ENCODE measurements at places on chromosomes 4 and X.

GRCh38 chr4:2691952-2692435 is 64.1 kb downstream of the TNIP2 start:
- DNase-seq = no peak

- DNase-seq = no peak
These were observed 261.8 kb downstream of the CAMK2D start for GRCh38 chr4:113499696-113500095.

GRCh38 chrX:50204364-50204899 is at the start of gene CCNB3:
TSS of gene CCNB3 (plus strand) at chrX:50204765. CDS start at chrX:50285164, 80,399 bp downstream.
- DNase-seq = peak; percentile 61

- DNase-seq = peak; percentile 46
These were observed 113.9 kb upstream of the VAMP7 start for GRCh38 chrX:155767051-155767875.

DNA sequence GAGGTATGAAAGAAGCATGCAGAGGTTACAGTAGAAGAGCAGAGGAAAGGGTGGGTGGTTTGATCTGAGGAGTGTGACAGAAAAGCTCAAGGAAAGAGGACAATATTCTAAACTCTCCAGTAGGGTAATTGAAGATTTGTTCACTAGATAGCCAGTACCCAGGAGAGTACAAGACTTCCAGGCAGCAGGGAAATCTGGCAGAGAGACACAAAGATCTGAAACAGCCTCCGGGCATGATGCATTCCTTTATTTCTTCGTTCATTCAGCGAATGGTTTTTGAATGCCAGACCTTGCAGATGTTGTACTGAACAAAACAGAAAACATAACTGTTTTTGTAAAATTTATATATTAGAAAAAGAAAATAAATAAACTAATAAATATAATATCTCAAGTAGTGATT is 766.6 kb downstream of the FAT4 start:
- DNase-seq = no peak

- DNase-seq = no peak
These were observed 166.8 kb downstream of the BMPR1B start for GRCh38 chr4:94924566-94924965.

DNA sequence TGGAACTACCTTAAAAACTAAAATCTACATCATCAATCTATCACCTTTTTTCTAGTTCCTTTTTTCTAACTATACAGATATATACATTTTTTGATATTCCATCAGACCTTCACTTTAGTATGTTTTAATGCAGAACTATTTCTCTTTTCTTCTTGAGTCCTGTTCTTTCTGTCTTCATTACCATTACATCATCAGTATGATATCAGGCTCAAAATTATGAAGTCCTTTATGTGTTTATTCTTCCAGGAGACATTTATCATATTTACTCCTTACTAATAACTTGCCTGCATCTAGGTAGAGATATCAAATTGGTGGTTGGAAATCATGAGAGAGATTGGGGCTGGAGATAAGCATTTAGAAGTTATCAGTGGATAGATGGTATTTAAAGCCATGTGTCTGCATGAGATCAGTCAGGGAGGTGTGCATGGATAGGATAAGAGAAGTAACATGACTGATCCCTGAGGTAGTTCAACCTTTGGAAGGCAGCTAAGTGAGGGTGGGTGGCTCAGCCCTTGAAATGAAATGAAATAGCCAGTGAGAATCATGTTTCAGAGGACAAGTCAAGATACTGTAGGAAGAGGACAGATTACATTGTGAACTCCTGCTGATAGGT is 43.1 kb downstream of the MRPL1 start:
- no peak for DNase-seq

DNA sequence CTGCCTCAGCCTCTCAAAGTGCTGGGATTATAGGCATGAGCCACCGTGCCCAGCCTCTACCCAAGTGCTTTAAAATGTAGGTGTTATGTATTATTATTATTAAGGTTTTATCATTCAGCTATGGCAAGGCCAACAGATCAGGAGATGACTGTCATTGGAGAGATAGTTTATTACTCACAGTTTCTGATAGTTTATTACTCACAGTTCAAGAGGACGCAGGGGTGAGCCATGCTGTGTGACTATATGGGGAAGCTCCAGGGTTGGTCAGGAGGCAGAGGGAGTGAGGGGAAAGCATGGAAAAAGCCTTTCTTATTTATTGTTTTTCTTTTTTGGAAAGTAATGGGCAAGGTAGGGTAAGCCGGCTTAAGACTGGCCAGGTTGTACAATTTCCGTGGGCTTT is 25.4 kb upstream of the ARSD start:
- DNase-seq = no peak

DNA sequence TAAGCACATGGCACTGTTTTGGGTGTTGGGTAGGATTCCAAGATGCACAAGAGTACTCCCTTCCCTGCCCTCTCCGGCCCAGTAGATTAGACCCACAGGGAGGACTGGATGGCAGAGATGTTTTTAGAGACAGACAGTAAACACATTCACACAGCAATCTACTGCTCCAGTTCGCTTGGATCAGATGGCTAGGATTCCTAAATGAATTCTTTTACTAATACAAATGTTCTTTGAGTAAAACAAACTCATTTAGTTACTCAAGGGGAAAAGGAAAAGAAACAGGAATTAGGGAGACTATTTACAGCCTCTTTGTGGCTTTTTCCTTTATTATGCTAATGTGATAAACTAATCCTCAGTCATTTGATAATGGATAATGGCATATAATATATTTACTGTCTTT is 5.9 kb downstream of the SNX25 start:
- DNase-seq = no peak

DNA sequence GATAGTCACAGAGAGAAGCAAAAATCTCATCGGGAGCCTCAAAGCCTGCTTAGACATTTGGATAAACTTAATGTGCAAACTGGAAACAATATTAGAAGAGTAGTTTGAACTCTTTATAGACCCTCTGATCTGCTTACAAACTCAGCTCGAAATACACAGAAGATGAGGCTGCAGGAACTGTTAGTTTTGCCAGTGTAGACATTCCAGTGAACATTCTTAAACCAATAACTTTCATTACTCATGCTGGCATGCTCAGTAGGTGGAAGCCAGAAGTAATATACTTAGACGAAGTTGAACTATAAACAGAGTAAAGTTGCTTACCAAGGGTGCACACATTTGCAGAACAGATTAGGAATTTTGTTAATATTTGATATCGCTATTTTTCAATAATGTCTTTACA is 303.5 kb downstream of the ANKRD50 start:
- no peak for DNase-seq

DNA sequence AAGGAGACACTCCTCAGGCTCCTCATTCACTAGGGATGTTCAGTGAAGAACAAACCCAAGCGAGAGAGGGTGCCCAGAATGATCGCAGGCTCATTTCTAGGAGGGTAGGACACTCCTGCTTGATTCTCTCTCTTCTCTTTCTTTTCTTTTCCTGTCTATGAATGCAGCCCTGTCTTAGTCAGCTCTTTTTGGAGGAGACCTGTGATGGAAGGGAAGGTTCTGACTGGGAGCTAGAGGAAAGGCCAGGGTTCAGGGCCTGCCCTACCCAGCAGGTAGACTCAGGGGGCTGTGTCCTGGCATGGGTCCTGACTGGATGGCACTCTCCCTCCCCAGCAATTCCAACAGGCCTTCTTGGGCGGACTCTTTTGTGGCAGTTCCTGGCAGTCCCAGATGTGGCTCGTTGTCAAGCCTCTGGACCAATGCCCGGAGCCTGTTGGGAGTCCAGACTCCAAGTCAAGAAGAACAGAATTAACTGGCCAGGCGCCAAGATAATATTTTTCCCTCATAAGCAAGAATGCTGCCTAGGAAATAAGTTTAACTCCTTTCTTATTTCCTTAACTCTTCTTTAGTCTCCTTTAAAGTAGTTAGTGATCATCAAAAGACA is 139.4 kb upstream of the SCML1 start:
- DNase-seq = no peak

GRCh38 chrX:66051980-66052379 is 12.1 kb upstream of the VSIG4 start:
- DNase-seq = no peak

DNA sequence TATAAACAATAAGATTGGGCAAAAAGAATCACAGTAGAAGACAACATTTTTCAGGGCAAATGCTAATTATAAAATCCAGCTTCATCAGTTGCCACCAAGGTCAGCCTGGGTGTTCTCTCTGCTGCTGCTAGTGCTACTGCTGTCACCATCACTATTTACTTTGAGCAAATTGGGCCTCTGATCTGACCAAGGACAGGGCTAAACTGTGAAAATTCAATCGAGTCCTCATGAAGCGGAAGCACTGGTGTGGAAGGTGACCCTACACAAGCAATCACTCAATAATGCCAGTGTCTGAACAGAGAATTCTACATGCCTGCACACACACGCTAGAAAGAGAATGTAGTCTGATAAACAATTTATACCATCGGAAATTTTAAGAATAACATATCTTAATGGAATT is 122.9 kb upstream of the TTC29 start:
- no peak for DNase-seq

- no peak for DNase-seq
These were observed 249.7 kb upstream of the TTC29 start for GRCh38 chr4:147195386-147195785.

DNA sequence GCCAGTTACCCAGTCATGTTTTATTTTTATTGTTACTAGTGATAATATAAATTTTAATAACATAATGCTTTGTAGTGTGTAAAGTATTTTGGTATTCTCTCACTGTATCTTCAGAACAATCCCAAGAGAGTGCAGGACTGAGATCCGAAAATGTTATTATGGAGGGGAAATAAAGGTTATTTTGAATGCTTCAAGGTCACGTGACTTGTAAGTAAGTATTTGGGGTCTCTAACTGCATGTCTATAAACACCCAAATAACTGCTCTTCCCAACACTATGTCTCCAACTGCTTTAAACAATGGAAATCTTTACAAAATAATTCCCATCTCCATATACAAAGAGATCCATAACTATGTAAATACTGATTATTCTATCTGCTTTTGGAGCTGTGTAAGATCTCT is 302.2 kb downstream of the LDB2 start:
- no peak for DNase-seq

DNA sequence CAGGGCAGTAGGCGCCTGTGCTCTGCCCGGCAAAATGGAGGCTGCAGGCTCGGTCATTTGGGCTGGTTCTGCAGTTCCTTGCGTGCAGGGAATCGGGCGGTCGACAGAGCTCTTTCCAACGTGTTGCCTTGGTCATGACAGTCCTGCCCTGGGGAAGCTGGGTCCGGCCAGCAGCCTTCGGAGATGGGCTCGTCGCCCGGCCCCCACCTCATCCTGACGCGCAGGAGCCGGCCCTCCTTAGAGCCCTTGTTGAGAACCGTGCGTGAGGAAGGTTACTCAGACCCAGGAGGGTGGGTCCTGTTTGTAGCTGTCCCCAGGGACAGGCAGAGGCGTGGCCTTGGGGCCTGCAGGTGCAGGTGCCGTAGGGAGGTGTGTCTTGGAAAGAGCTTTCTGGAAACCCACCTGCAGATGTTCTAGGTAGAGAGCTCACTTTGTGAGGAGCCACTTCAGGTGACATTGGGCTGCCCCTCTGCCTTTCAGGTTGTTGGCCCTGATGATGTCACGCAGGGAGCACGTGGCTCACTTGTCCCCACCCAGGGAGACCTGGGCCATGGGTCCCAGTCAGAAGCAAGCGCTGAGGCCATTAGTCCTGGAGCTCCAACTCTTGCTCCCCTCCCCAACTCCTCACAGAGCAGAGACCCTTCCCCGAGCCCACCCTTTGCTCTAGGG is 15.2 kb upstream of the HGFAC start:
- no peak for DNase-seq

GRCh38 chr4:145101091-145101490 is 3.0 kb downstream of the ABCE1 start:
- DNase-seq = no peak

- DNase-seq = no peak
These were observed 75.3 kb upstream of the FRMPD3 start for GRCh38 chrX:107374132-107374531.

- no peak for DNase-seq
These were observed 198.8 kb downstream of the CBR4 start for GRCh38 chr4:168811207-168811606.
